ENCODE measurements at places on chromosomes 6 and 20.

DNA sequence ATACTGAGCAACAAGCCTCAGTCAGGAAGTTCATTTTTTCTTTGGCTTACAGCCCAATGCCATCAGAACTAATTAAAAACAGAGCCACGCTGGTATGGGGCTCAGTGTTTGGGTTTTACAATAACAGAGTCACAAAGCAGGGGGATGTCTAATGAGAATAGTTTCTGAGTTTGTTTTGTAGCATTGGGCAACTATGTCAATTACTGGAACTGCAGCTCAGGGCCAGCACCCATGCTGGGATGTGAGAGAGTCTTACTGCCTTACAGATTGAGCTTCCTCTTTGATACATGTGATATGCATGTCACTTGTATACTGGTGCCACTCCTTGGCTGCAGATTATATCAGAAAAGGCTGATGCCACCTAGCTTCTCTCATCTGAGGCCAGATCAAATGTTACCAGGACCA lies 117.6 kb downstream of the TFAP2B start:
- DNase-seq, result no peak

DNA sequence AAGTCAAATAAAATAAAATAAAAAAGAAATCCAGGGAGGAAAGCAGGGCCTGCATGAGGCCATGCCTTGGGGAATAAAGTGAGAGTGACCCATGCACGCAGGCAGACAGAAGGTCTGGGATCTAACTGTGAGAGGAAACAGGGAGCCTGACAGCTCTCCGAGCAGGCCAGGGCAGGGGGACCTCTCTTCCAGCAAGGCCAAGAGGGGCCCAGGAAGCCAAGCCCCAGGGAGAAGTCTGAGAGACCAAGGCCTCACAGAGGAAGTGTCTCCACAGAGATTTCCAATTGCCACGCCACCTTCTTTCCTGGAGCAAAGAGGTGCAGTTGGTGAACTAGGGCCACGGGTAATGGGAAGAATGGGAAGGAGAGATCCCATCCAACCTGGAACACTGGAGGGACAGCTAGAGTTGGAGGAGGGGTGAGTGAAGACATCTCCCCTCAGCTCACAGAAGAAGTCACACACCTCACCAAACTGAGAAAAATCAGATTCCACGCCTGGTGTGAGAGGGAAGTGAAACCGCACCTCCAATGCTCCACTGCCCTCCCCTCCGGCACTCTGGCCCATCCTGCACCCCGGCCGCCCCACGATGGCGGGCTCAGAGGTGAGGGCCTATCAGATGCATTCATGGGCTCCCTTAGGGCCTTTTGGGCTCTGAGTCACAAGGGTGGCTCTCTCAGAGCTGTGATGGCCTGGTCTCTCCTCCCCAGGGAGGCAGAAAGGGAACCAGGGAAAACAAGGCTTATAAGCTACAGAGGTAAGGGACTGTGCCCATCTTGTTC lies 25.1 kb upstream of the TAF8 start:
- DNase-seq, result no peak

DNA sequence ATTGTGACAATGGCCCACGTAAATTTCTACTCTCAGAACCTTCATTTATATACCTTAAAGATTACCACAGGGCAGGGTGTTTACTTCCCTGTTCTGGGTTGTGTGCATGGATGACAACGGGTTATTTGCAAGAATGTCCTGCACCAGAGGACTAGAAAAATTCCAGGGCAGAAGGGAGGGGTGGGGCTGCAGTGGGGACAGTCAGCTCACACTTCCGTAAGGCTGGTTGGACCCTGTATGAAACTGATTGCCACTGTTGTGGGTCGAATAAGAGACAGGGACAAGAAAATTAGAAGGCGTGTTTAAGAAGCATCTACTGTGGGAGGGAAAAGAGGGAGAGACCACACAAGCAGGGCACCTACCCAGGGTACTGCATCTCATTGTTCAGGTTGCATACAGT lies 96.5 kb downstream of the SNAP25 start:
- no peak for DNase-seq

DNA sequence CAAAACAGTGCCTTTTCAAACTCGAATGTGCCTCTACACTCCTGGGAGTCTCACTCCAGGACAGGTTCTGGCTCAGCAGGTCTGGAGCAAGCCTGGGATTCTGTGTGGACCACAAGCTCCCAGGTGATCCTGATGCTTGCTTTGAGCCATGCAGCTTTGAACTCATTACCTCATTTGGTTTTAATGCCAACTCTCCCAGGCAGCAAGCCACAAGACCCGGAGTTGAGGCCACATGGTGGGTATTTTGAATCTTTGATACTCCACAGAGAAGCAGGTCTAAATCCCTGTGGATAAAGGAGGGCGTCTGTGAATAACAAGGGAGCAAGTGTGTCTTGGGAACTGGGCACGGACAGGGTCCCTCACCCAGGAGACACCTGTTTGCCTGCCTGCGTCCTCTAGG lies 205.4 kb upstream of the CST7 start:
- DNase-seq, result no peak

GRCh38 chr6:159633196-159633595 lies 59.8 kb downstream of the SOD2 start:
- DNase-seq, result no peak

GRCh38 chr6:24916496-24916895 lies 19.3 kb downstream of the RIPOR2 start:
- DNase-seq, result no peak

GRCh38 chr6:12543953-12544352 lies 172.6 kb upstream of the PHACTR1 start:
- no peak for DNase-seq

GRCh38 chr20:19304886-19305415 lies 92.5 kb downstream of the SLC24A3 start:
- DNase-seq, result no peak

DNA sequence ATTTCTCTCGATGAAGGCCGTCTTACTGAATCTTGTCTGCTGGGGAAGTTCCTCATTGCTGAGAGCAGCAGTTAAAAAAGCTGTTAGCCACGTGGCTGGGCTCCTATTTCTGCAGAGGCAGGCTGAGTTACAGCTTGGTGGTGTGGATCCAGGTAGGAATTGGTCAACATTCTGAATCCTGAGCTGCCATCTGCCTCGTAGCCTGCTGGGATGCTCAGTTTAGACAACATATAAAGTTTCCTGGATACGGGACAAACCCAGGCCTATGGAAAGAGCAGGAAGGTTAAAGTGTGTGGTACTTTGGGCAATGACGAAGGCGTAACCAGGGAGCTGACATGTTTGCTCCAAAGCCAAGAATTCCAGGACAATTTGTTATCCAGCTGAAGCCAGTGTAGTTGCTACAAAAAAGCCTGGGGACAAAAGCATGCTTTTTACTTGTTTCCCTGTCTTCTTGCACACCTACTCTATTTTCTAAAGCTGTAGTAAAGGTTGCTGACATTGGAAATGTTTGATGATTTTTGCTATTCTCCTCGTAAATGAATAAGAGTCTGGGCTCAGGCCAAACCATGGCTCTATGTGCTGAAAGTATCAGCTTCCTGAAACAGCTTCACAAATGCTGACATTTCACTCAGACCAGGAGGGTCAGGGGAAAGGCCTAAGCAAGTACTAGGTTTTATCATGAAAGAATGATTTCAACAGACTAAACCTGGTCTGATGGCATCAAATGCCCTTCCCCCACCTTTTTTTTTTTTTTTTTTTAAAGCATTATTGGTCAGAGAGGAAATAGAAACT lies 12.4 kb upstream of the MYLK2 start:
- DNase-seq, result no peak

GRCh38 chr20:32482143-32482441 lies 103.0 kb downstream of the NOL4L start:
- no peak for DNase-seq

GRCh38 chr6:110284855-110285254 lies 73.3 kb downstream of the METTL24 start:
- no peak for DNase-seq

Data from thymus (tissue), 14 donors.